ENCODE measurements at places on chromosomes 1 and 21.

GRCh38 chr1:79190074-79190473 lies 183.5 kb upstream of the ADGRL4 start:
- no peak for DNase-seq

DNA sequence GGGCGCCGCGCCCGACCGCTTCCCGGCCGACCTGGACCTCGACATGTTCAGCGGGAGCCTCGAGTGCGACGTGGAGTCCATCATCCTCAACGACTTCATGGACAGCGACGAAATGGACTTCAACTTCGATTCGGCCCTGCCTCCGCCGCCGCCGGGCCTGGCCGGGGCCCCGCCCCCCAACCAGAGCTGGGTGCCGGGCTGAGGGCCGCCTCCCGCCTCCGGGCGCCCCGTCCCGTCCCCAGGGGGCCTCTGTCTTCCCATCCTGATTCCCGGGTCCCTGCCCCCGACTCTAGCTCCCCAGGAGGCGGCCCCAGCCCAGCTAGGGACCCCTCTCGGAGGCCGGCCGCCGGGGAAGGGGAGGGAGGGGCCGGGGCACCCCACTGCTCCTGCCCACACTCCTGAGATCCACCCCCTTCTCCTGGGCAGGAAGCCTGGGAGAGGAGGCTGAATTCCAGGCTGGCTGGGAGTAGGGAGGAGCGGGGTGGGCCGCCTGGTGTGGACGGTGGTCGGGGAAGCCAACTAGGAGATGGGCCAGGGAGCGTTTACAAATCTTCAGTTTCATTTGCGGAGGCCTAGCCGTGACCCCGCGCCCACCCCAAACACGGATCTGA lies 21.4 kb downstream of the FOXO6 start:
- DNase-seq: no peak

DNA sequence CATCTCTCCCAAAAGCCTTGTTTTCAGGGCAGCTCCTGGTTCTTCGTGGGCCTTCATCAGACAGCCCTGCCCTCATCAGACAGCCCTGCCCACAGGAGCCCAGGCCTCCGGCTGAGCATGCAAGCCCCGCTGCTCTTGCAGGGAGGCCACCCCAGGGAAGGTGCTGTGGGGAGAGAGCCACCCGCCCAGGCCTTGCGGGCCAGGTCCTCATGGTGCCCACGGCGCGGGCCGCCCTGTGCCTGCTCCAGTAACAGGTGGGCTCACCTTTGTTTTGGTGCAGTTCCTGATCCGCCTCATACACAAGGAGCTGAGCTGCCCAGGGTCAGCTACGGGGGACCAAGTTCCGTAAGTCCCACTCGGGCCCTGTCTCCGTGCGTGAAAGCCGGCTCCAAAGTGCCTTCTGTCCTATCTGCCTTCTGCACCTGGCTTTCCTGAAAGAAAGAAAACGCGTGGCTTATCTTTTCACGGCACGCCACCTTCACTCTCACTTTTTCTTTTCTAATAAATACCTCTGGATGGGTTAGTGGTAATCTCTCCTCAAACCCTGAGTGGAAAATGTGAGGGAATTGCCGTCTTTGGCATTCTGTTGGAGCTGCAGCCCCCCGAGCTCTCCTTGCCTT lies 65.9 kb downstream of the SLC37A1 start:
- DNase-seq: no peak

DNA sequence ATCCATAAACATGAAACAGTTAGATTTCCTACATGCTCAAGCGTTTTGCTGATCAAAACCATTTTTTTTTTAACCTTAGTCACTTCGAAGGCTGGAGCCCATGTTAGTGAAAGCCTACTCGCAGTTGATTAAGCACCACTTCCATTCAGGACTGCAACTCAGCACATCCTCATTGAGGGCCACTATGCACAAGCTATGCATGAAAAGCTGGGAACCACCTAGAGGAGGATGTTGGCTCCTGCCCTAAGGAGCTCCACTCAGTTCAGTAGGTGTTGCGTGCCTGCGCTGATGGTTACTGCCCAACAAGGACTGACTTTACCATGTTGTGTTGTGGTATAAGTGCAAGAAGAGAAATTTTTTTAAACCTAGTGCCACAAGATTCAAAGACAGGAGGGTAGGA lies 181.4 kb upstream of the L1TD1 start:
- DNase-seq: no peak

DNA sequence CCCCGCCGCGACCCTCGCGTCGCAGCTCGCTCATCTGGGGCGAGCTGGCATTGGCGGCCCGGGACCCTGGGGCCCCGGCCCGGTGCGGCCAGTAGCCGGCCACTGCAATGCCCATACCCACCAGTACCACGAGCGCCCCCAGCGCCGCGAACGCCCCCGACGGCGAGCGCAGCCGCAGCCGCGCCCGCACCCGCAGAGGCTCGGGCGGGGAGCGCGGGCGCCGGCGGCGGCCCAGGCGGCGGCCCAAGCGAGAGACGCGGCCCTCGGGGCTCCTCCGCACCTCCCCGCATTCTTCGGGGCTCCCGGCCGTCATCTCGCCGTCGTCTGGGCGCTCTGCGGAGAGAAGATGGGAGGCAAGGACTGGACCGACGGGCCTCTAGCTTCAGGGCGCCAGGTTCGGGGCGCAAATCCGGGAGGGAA lies 2.2 kb downstream of the TMEM200B start:
- DNase-seq: no peak

DNA sequence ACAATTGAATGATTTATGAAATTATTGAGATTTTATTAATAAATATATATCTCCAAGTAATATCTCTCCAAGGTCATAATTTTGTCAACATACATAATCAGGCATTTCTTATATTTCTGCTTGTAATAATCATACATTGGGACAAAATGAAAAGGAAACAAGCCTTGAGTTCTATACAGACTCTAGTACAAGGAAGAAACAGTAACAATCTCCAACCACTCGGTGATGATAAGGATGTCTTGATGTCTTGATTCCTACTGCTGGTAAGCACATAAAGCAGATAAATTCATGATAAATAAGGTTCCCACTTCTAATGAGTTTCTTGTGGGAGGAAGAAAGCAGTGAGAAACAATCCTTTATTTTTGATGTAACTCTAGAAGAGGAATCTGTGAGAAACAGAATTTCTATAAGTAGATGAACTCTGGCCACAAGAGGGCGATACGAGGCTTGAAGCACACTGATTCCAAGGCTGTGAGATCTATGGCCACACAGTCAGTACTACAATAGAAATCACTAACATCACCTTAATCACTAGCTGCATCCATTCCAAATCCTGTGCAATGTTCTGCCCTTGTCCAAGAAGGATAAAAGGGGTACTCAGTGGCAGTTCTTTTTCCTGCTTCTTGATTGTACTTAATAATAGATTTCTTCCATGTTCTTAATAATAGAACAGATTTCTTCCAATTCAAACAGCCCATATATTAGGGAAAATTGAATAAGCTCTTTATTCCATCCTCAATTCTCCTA lies 41.4 kb upstream of the LRRC8B start:
- peak; percentile 42 for DNase-seq

DNA sequence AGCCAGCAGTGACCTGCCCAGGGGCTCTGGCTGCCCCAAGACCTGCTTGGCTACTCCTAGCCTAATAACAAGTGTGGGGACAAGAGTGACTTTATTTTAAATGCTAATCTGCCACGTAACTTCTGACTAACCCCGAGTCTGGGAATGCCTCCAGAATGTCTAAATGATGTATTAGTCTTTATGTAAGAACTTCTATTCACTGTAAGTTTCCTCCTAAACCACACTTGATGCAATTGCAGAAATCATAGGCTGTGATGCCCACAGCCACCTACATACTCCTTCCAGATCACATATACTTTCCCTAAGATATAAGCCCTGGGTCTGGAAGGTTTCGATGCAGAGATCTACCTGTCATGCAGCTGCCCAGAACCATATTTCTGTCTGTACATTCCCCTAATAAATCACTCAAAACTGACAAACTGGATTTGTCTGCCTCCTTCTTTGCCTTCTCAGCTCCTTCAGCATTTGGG lies 5.9 kb upstream of the VPS45 start:
- DNase-seq: no peak

DNA sequence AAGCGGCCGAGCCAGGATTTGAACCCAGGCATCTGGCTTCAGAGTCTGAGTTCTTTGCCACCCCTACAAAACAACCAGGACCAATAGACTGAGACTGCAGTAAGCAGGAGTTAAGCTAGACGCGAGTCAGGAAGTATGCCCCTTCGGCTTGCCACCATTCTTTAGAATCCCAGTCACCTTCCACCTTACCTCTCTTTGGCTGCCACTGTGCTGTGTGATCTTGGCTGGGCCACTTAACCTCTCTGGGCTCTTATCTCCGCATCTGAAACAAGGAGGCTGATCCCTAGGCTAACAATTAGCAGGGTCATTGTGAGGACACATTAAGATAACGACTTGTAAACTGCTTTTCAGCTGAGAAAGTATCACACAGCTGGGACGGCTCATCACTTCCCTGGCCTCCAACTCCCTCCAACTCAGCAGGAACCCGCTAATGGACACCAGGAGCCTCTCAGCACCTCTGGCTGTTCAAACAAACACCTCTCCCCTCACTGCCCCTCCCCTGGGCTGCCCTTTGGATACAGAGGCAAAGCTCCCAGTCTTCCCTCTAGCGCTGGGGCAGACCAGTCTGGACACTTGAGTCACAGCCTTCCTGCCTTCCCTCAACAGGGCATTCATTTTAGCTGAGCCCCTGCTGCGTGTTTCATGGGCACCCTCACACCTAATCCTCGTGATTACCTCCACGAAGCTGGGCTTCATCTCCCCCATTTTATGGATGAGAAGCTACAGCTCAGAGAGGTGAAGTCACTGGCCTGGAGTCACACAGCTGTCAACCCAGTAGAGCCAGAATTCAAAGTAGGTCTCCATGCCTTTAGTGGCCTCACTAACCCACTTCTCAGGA lies 83.2 kb downstream of the CAMK2N1 start:
- no peak for DNase-seq

- no peak for DNase-seq
Observed at GRCh38 chr21:45481566-45481965, 60.7 kb downstream of the SLC19A1 start.

DNA sequence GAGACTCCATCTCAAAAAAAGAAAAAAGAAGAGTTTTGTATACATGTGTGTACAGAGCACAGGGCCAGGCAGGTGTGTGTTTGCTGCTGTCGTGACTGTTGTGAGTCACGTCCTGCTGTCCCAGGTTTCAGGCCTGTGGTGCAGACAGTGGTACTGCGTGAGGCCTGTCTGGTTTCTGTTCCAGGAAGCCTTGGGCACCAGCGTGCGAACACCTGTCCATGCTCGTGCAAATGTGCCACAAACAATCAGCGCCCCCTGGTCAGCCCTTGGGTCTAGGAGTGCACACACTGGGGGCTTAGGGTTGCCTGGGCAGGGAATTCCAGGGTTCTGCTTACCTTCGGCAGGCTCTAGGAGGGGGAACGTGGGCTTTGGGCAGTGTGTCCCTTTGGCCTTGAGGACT lies 16.9 kb downstream of the GPR157 start:
- no peak for DNase-seq

DNA sequence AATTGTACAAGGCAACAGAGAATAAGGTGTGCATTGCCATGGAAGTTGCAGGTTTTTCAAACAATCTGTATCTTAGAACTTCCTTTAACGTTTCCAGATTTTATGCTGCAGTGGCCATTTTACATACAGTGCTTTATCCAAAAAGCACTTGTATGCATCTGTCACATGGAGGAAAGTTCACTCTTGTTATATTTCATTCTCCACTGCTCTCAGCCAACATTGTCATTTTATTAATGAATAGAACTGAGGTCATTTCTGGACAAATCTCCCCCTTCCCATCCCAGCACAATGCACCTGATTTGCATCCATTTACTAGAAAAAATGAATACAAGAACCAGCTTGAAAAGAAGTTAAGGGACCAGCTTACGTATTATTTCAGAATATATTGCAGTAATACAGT lies 342.0 kb downstream of the USP25 start:
- DNase-seq: no peak

DNA sequence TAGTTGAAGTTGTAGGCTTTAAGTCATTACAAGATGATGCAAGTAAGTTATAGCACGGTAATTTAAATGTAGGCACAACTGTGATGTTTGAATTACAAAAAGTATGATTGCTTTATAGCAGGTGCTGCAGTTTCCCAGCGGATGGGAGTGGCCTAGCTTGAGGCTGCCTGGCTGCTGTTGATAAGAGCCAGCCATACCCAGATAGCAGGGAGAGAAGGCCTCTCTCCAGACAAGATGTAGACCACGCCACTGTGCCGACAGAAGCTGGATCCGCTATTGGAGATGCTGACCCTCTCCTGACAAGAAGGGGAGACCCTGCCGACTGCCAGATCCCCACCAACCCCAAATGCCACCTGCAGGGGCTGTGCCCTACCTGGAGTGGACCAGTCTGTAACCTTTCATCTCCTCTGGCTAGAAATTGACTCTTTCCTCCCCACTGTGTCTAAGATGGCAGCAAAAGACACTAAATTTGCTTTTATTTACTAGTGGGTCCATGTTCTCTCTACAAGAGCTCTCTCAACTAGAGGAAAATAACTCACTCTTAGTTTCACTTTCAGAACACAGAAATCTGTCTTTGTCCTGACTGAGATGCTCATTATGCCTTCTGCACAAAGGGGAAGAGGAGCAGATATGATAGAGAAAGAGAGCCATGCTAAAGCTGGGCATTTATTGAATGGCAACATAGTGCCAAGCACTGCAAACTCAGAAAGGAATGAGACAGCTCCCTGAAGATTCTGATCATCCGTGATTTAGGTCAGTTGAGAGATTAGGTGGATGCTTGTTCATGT lies 127.9 kb downstream of the URB2 start:
- DNase-seq: no peak

DNA sequence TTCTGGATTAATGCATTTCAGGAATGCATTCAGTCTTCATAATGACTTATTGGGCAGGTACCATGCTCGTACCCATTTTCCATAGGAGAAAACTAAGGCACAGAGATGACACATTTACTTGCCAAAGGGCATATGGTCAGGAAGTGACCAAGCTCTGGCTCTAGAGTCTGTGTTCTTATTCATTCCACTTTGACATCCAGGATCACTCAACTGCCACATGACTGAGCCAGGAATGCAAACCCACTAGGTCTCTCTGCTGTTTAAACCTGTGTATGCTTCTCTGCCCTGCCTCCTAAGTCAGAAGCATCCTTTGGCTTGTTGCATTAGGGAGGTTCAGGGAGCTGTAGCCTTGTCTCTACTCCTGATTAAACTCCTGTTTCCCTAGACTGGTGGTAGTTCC lies 7.5 kb downstream of the KAZN start:
- DNase-seq: no peak

DNA sequence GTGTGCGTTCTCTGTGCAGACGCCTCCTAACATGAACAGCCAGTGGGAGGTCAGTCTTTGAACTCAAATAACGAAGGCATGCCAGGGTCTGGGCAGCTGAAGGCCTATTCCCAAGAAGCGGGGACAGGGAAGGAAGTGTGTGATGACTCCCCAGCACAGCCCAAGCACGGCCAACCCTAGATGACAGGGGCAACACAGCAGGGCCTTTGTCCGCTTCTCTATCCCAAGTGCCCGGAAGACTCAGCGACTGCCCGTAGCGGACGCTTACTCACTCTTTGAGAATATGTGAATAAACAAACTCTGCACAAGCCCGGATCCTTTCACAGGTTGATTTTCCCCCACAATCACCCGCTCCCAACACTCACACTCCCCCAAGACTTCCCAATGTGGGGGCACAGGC lies 11.2 kb downstream of the C1orf198 start:
- DNase-seq: no peak

All from stimulated activated CD8-positive, alpha-beta memory T cell treated with anti-CD3 and anti-CD28 coated beads, Interleukin-7, amount 100 ng/mL, for 1 hour (primary cell).